Peyer's patch (tissue), 4 donors: ENCODE measurements at places on chromosomes 5 and 9.

GRCh38 chr5:158287643-158288271, 428.8 kb upstream of the CLINT1 start:
- H3K4me3 ChIP-seq, result no peak overlapping the region
- H3K27me3 ChIP-seq, result no peaks in the 10 kb centered on the region
- H3K27ac ChIP-seq, result no peak overlapping the region
- H3K4me1 ChIP-seq, result no peaks in the 10 kb centered on the region

- H3K27ac ChIP-seq, result no peak overlapping the region
- H3K4me3 ChIP-seq, result no peak overlapping the region
- no peaks in the 10 kb centered on the region for H3K27me3 ChIP-seq
- H3K36me3 ChIP-seq, result no peaks in the 10 kb centered on the region
- no peak for DNase-seq
These were observed 187.4 kb downstream of the ERCC6L2 start for GRCh38 chr9:96062854-96063253.

GRCh38 chr5:126897851-126898630, 121.1 kb downstream of the LMNB1 start:
- H3K27ac ChIP-seq, result no peak overlapping the region
- H3K4me3 ChIP-seq, result no peak overlapping the region
- DNase-seq, result no peak

DNA sequence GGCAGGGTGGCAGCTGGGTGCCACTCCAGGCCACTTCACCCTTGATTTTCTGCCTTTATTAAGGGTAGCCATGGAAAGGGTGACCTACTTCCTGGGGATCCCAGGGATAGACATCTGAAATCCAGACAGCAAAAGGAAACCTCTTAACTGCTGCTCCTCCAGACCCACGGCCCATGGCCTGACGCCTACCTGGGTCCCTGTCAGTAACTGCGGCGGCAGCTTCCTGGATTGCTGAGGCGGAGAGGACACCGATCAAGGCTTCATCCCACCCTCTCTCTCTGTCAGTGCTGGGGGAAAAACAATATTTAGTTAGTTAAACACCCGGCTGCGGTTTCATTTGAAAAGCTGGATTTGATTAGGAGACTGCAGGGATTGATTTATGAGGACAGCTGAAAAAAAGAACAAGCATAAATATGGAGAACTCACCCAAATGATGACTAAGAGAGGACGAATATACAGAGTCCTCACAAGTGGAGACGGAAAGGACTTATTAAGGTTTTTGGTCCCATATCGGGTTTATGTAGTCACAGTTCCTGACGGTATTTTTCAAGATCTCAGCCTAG, 158.7 kb upstream of the KLF4 start:
- H3K36me3 ChIP-seq, result no peaks in the 10 kb centered on the region
- no peak overlapping the region for H3K27ac ChIP-seq
- no peak for DNase-seq

- no peaks in the 10 kb centered on the region for H3K27me3 ChIP-seq
- no peak for DNase-seq
- H3K4me1 ChIP-seq, result no peaks in the 10 kb centered on the region
- no peak overlapping the region for H3K4me3 ChIP-seq
These were observed 164.9 kb upstream of the PAPPA start for GRCh38 chr9:115988701-115989100.

DNA sequence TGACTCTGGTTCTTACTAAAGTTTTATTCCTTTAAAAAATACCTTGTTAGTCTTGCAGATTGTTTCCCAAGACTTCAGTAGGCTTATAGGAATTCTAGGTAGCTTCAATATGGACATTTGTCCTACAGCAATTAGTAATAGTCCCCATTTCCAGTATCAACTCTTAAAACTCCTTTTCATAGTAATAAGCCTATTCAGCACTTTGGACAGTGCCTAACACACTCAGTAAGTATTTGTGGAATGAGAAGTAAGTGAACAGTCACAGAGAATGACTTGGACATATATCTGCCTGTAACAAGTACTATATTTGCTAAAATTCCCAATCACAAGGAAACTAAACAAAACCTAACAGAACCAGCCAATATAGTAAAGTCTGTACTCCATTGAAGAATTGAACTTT, 1291.8 kb upstream of the DMAC1 start:
- no peak overlapping the region for H3K27ac ChIP-seq
- H3K27me3 ChIP-seq, result no peaks in the 10 kb centered on the region
- no peaks in the 10 kb centered on the region for H3K36me3 ChIP-seq
- no peak overlapping the region for H3K4me3 ChIP-seq
